Umbilical cord (tissue), 2 donors: ENCODE measurements at places on chromosomes 1 and 21.

GRCh38 chr1:33120436-33121231 lies 39.7 kb downstream of the AZIN2 start:
- no peak for DNase-seq

DNA sequence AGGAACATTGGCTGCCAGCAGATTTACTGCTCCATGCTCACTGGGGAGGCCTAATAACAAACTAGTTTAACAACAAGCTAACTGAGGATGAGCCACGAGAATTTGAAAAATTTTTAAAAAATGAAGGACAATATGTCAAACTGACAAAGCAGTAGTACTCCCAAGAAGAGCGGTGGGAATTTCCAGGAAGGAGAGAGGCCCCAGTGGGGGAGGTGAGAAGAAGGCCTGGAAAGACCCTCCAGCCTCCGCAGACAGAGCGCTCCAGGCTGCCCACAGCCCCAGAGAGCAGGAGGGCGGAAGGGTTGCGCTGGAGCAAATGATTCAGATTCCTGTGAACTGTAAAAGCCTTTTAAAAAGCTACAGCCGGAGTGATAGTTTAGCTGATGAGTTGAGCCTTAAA lies 78.5 kb downstream of the SIPA1L2 start:
- DNase-seq: no peak

- no peak for DNase-seq
Measured at GRCh38 chr1:24186993-24187790, at the start of gene IFNLR1. IFNLR1 (minus strand) TSS chr1:24187289; CDS start chr1:24187248, 41 bp downstream.

DNA sequence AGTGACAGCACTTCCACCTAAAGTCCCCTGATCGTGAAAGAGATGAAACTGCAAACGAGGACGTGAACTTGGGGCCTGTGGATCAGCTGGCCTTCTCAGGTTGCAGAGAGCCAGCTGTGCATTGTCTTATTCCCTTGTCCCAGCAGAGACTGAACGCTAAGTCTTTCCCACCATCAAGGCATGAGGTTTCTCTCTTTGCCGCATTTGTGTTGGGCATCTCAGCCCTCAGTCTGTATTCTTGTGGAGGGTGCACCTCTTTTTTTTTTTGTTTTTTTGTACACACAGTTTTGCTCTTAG lies 71.4 kb downstream of the KIF26B start:
- DNase-seq: no peak

- no peak for DNase-seq
Measured at GRCh38 chr1:244863491-244864252, 671 bp downstream of the HNRNPU start.

GRCh38 chr1:17197696-17198095 lies 7.2 kb upstream of the PADI1 start:
- no peak for DNase-seq

- no peak for DNase-seq
Measured at GRCh38 chr1:16167331-16168143, 11.7 kb upstream of the EPHA2 start.

- peak; percentile 83 for DNase-seq
Measured at GRCh38 chr1:24416666-24417391, 1.2 kb downstream of the NIPAL3 start.

DNA sequence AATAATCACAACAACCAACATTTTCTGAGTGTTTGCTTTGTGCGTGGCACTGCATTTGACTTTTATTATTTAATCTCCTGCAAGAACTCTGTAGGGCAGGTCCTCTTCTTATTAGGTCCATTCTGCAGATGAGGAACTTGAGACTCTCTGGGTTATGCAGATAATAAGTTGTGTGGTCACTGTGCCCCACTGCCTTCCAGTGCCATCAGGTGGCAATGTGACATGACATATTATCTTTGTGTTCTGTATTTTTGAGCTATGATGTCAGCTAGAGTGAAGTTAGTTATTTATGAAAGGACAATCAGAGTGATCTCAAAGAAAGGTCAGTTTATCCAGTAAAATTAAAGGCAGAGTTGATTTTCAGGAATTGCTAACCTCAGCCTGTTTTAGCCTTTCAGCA lies 196.0 kb downstream of the FMN2 start:
- no peak for DNase-seq

DNA sequence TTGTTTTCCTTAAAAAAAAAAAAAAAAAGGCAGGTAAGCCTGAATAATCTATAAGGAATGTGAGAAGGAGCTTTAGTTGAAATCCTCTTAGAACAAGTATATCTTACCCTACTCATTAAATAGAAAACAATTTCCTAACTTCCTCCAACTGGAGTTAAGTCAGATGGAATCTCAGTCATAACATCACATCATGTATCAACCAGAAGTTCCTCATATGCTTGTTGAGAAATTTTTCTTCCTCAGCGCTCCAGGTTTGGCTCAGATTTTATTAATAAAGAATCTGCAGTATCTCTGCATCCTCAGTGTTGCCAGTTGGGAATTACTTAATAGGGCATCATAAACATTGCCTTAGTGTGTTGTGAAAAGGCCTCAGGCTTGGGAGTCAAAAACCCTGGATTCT lies 37.6 kb downstream of the DUSP10 start:
- DNase-seq: no peak

GRCh38 chr1:241677201-241677600 lies 25.1 kb downstream of the WDR64 start:
- DNase-seq: no peak

- no peak for DNase-seq
Measured at GRCh38 chr1:198520524-198521254, 19.8 kb downstream of the ATP6V1G3 start.

GRCh38 chr1:112253366-112253765 lies 142.6 kb upstream of the CTTNBP2NL start:
- no peak for DNase-seq

DNA sequence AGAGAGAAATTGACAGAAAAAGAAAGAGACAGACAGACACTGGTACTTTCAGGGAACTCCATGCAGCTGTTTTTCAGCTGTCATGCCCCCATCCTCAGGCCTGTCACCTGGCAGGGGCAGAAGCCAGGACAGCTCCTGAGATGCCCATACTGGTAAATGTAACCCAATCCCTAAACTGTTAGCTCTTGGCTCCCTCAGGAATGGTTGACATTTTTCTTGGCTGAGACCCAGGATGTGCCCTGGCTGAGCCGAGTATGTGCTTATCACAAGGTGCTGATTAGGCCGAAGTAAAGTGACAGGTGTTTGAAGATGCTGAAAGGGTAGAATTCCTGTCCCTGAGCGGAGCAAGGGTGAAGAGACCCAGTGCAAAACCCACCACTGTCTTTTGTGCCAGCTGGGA lies 50.7 kb downstream of the PGM1 start:
- no peak for DNase-seq

- no peak for DNase-seq
Measured at GRCh38 chr1:28450561-28450960, 55.3 kb upstream of the RCC1 start.

GRCh38 chr1:8889925-8890785 lies 11.7 kb upstream of the ENO1 start:
- peak; percentile 54 for DNase-seq

DNA sequence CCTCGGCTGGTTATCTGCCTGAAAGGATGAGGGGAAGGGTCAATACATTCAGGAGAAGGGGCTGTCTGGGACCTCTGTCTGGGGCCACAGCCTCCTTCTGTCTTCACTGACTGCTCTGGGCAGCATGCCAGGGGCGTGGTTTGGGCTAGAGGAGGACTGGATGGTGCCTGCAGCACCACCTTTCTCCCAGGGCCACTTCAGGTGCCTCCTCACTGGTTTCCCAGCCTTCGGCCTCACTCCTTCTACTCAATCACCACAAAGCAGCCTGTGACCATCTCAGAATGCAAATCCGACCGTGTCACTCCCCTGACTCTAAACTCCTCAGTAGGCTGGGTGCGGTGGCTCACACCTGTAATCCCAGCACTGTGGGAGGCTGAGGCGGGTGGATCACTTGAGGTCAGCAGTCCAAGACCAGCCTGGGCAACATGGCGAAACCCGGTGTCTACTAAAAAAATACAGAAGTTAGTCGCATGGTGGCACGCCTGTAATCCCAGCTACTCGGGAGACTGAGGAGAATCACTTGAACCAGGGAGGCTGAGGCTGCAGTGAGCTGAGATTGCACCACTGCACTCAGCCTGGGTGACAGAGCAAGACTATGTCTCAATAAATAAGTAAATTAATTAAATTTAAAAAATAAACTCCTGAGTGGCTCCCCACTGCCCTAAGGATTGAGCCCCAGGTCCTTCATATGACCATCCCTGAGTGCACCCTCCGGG lies 50.1 kb upstream of the ECE1 start:
- no peak for DNase-seq

DNA sequence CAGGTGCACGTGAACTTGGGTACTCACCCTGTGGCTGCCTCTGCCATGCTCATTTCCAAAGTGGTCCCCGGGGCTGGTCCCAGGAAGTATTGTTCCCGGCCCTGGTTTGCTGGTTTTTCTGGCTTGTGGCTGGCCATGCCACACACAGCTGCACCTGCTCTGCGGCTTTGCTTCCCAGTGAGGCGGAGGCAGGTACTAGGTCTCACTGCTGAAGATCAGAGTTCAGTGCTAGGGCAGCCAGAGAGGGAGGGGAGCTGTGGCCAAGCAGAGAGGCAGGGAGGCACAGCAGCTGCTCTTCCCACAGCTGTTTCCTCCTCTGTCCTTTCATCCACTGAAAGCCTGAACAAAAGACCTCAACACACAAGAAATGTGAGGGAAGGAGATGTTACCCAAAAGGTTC lies 30.5 kb downstream of the ENO1 start:
- no peak for DNase-seq

GRCh38 chr21:31476263-31477022 lies 132.4 kb upstream of the TIAM1 start:
- DNase-seq: no peak

DNA sequence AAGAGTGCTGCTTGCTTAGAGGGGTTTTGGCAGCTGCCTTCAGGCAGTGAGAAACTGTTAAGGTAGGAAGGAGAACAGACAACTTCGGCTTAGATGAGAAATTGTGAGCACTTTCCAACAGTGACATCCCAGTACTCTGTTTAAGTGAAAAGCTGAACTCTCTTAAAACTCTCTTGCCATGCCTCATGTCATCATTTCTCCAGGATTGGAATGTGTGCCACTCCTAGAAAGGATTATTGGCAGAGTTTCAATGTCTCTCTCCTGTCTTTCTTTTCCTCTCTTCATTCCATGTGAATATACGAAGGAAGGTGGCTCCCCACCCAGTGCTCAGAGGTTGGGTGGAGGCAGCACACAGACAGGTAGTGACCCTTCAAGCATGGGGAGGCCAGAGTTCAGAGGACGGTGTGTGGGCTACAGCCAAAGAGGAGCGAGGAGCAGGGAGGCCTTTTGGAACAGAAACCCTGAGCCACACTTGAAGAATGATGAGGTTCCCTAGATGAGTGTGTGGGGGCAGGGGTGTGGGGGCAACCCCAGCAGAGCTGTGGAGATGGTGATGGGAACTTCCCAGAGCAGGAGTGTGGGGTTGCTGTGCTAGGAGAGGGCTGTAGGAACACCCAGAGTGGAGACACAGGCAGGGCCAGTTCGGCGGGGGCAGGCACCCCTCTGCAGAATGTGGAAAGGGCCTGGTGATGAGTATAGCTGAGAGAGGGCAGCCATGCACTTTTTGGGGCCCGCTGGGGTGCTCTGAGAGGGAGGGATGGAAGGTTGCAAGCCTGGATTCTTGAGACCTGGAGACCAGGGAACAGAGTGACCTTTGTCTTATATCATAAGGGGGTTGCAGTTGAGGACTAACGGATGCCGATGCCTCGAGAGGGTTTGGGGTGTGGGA lies 58.8 kb downstream of the GALNT2 start:
- DNase-seq: peak; percentile 35

GRCh38 chr21:45438391-45439145 lies 33.6 kb downstream of the COL18A1 start:
- DNase-seq: no peak

- no peak for DNase-seq
Measured at GRCh38 chr1:15965228-15965767, 10.6 kb downstream of the ZBTB17 start.

DNA sequence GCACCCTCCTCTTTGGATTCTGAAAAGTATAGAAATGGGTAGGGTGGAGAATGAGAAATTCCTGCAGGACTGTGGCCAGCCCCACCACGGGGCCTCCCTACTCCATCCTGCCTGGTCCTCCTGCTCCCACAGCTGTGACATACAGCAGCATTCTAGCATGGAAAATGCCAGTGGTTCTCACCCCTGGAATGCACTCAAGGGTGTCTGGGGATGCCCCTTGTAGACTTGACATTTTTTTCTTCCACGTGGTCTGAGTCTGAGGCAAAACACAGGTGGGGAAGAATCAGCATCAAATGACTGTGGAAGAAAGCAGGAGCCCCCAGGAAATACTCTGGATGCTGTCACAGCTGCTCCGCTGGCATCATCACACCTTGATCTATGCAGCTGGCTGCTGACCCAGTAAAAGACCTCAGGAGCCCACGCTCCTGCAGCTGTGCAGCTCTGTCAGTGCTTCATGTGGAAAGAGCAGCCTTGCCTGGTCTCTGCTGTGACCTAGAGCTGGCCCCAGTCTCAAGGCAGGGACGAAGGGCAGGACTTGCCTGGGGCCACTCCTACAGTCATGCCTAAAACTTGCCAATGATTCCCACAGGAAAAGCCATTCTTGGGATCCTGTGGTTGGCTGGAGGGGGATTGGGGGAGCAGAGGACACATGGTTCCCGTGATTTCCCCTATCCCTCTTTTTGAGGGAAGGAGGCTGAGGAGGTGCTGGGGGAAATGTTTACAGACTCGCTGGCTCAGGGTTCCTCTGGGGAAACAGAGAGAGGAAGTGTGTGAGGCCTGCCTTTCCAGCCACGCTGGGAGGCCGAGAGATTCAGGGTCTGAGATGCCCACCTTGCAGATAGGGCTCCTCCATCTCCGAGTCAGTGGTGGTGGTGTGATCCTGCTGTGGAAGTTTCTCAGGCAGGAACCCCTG lies 10.8 kb upstream of the A3GALT2 start:
- DNase-seq: no peak

DNA sequence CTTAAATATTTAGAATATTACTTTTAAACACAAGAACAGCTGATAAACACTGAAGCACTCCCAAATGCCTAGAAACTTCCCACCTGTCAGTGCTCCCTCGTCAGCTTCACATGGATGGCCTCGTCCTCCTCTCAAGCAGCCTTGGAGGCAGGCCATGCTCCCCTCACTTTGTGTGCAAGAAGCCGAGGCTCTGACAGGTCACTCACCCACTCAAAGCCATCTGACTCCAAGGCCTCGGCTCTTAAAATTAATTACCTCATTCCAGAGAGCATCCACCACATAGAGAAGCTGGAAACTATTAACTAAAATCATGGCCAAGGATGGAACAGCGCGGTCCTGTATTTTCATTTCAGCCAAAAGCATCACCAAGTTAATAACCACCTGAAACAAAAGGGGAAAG lies 17.8 kb downstream of the LBR start:
- no peak for DNase-seq

GRCh38 chr21:24148461-24148860 lies 1458.8 kb downstream of the MRPL39 start:
- no peak for DNase-seq

GRCh38 chr21:43210454-43211071 lies 41.8 kb downstream of the CRYAA start:
- no peak for DNase-seq
